ENCODE measurements at places on chromosomes 16 and 17.

DNA sequence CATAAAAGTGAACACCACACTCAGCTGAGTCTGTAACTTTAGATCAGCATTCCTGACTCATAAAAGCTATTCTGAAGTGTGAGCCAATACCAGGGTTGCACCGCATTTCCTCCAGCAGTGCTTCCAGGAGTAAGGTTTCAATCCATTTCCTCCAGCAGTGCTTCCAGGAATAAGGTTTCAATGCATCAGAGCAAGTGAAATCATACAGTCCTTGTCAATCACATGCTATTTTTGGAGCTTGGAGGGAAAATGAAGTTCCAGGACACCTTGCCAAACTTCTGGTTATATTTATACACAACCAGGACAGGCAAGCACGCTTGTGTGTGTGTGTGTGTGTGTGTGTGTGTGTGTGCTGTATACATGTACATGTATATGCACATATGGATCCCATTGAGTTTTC lies 327.6 kb downstream of the GRIN2A start:
- no peak for DNase-seq

GRCh38 chr16:57889960-57890751 lies 80.8 kb downstream of the CNGB1 start:
- DNase-seq = no peak

GRCh38 chr16:30407804-30408534 lies 563 bp downstream of the ZNF771 start:
- DNase-seq = no peak

- no peak for DNase-seq
These were observed 56.4 kb downstream of the VMP1 start for GRCh38 chr17:59763861-59764260.

- DNase-seq = peak; percentile 70
These were observed 40.8 kb downstream of the RNF157 start for GRCh38 chr17:76199469-76199868.

DNA sequence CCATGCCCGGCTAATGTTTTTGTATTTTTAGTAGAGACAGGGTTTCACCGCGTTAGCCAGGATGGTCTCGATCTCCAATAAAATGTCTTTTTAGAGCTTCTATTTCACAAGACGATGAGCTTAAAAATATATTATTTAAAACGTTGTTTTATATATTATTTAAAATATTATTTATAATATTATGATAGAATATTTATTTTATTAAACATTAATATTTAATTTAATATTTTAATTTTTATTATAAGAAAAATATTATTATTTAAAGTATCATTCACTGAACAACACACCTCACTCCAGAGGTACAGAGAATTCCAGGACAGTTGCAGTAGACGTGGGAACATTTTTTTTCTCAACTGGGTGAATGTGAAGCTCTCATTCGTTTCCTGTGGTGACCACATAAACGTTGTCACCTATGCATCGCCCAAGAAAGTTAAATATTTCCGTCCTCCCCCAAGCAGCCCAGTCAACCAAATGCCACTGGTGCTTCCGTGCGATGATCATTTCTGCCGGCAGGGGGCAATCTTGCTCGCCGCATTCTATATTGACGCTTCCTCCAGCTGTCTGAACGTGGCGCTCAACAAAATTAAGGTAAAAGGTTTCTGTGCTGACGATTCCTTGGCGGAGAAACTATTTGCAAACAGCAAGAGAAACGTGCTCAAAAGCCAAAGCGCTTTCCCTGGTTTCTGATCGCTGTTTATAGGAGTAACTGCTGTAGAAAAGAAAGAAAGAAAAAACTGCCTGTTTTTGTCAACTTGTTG lies 41.7 kb upstream of the PRSS54 start:
- DNase-seq = peak; percentile 87

- DNase-seq = no peak
These were observed 253.3 kb downstream of the STX8 start for GRCh38 chr17:9322326-9322725.

- DNase-seq = no peak
These were observed 93.4 kb downstream of the MSI2 start for GRCh38 chr17:57349541-57350247.

- DNase-seq = no peak
These were observed 26.8 kb downstream of the SRL start for GRCh38 chr16:4215106-4215505.

DNA sequence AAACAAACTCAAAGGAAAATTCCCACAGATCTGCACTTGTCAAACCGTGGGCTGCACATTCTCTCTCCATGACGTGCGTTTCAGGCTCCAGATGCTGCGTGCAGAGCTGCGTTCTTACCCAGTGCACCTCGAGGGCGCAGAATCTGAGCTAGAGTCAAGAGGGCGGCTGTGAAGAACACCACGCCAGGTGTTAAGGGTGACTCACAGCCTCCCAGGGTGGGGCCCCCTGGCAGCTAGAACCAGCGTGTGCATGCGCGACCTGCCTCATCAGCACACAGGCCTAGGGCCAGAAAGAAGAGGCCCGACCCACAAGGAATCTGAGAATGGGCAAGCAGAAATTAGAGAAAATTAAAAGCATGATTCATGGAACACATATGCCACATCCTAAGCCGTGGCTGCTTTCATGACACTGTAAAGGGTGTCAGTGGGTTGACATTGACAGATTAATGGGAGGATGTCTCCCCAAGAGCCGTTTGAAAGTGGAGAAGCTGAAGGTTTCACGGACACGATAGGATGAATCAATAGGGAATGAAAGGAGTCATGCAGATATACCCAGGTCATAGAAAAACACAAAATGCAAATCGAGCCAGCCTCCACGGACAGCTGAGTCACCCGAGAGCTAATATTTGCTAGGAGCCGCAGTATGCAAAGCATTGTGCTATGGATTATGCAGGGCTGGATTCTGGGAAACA lies 29.0 kb downstream of the MARCHF10 start:
- no peak for DNase-seq

DNA sequence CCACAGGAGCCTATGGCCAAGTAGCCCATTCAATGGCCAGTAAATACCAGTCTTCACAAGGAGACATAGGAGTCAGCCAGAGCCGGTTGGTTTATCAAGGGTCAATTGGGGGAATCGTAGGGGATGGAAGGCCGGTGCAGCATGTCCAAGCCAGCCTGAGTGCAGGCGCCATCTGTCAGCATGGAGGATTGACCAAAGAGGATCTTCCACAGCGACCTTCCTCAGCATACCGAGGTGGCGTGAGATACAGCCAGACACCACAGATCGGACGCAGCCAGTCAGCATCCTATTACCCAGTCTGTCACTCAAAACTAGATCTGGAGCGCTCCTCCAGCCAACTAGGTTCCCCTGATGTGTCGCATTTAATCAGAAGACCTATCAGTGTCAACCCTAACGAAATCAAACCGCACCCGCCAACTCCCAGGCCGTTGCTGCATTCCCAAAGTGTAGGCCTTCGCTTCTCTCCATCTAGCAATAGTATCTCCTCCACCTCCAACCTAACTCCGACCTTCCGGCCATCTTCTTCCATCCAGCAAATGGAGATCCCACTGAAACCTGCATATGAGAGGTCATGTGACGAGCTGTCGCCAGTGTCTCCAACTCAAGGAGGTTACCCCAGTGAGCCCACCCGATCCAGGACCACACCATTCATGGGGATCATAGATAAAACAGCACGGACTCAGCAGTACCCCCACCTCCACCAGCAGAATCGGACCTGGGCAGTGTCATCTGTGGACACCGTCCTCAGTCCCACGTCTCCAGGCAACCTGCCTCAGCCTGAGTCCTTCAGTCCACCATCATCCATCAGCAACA lies 25.0 kb downstream of the CYB561 start:
- DNase-seq = no peak

DNA sequence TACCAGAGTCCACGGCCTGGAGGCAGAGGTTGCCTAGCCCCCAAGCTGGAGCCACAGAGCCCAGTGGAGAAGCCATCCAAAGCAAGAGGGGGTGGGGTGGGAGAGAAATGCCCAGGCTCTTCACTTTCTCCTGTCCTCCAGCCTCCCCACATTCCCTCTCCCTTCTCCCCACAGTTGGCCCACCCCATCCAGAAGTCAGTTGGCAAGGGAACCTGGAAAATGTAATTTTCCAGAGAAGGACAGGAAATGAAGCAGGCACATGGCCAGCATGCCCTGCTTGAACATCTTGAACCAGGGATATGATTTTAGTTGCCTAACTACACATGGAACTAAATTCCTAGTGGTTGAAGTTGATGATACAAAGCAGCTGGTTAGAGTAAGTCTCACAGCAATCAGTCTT lies 73.3 kb upstream of the IRX6 start:
- no peak for DNase-seq

GRCh38 chr16:69932691-69933392 lies 18.3 kb upstream of the CLEC18A start:
- no peak for DNase-seq

GRCh38 chr16:51950118-51950780 lies 596.7 kb downstream of the TOX3 start:
- no peak for DNase-seq

- no peak for DNase-seq
These were observed 13.5 kb upstream of the PRKAR1A start for GRCh38 chr17:68498479-68499326.

DNA sequence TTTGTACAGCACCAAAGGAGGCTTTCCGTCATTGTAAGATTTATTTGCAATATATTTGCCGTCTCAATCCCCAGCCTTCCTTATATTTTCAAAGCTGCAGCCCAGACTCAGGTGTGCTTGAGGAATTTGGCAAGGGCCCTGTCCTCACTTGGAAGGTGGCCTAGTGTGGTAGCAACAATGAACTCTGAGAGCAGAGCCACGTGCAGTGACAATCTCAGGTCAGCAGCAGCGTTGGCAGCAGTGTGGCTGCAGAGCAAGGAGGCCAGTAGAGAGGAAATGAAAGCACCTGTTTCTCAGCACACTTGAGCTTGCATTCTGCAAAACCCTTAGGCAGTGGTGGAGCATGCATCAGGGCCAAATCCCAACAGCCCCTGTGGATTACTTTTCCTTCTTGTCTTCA lies 613.5 kb downstream of the RBFOX1 start:
- no peak for DNase-seq

- DNase-seq = no peak
These were observed 5.9 kb upstream of the DNASE1L2 start for GRCh38 chr16:2230376-2230775.

- no peak for DNase-seq
These were observed 268.1 kb downstream of the SOX9 start for GRCh38 chr17:72388765-72389473.

DNA sequence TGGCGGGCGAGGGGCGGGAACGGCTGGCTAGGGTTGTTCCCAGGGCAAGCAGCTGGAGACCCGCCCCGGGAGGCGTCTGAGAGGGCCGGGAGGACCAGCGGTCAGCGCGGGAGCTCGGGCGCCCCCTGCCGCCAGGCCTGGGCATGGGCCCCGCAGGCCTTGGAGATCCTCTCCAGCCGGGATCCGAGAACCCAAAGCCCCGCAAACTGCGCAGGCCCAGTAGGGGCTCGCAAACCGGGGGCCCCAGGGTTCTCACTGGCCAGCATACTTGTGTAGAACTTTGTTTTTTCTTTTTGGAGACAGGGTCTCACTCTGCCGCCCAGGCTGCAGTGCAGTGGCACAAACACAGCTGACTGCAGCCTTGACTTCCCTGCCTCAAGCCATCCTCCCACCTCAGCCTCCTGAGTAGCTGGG lies 20.8 kb upstream of the ZNF423 start:
- DNase-seq = no peak

DNA sequence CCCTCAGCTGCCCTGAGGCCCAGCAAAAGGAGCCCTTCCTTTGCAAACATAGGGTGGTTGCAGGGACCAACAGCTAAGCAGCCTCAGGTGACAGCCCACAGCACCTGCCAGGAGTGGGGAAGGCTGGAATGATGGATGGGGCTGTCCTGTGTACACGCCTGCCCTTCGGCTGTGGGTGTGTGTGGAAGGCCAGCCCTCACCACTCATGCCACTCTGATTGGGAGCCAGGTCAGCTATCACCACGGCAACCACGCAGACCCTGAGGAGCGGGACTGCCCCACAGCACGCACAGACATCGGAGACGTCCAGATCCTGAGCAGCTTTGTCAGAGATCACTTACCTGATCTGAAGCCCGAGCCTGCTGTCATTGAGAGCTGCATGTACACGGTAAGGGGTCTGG lies 11.9 kb downstream of the PIPOX start:
- no peak for DNase-seq

DNA sequence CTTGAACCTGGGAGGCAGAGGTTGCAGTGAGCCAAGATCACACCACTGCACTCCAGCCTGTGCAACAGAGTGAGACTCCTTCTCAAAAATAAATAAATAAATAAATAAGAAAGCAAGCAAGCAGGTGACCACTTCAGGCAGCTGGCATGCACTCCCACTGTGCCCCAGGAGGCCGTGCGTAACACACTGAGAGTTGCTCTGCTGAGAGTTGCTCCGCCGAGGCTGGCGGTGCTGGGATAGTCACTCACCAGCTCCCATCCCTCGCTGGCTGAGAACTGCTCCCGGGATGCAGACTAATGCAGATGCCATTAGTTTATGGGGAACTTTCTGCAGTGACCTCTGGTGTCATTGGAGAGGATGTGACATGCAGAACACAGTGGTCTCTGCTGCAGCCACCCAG lies 105.7 kb upstream of the PLCG2 start:
- DNase-seq = no peak

DNA sequence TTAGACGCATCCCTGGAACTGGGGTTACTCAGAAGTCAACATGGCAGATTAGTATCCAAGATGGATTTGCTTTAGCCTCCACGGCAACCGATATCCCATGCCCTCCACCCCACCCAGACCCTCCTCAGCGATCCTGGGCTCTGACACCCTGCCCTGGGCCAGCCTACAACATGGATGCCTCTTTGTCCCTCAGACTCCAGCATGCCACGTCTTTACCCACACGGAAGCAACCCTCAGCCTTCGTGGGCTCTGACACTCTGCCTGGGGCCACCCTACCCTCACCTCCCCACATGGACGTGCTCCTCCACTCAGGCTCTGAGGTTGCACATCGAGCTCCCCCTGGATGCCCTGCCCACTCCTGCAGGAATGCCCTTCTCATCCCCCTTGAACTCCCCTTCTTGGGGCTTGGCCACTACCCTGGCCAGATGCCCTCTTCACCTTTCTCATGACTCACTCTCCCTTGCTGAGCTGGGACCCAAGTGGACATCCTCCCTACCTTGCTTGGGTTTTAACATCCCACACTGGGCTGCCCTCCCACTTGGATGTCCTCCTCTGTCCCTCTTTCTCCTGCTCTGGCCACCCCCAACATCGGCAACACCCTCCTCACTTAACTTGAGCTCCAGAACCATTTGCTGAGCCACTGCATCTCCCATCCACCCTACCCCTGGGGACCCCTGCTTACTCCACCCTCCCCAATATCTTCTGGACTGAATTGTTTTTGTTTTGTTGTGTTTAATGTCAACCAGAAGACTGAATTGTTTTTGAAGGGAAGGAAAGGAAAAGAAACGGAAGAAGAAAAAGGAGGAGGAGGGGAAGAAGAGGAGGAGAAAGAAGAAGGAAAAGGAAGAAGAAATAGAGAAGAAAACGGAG lies 18.3 kb upstream of the TMEM92 start:
- no peak for DNase-seq

- DNase-seq = peak; percentile 17
These were observed 12.3 kb downstream of the LRRC3C start for GRCh38 chr17:39939588-39940419.

- peak; percentile 25 for DNase-seq
These were observed 1.2 kb downstream of the AP2B1 start for GRCh38 chr17:35588196-35588920.
